ENCODE measurements at places on chromosomes 2 and 18.
A peak's percentile ranks its signal among the peaks of the same experiment; 100 is the strongest.

GRCh38 chr2:238561230-238561629 is 134.5 kb downstream of the ASB1 start:
- DNase-seq, result no peak

- no peak for DNase-seq
Observed at GRCh38 chr2:136538489-136538888, 226.9 kb upstream of the THSD7B start.

GRCh38 chr2:36444216-36444936 is 88.8 kb downstream of the CRIM1 start:
- no peak for DNase-seq

- DNase-seq, result no peak
Observed at GRCh38 chr2:10914272-10914693, 2.5 kb downstream of the KCNF1 start.

DNA sequence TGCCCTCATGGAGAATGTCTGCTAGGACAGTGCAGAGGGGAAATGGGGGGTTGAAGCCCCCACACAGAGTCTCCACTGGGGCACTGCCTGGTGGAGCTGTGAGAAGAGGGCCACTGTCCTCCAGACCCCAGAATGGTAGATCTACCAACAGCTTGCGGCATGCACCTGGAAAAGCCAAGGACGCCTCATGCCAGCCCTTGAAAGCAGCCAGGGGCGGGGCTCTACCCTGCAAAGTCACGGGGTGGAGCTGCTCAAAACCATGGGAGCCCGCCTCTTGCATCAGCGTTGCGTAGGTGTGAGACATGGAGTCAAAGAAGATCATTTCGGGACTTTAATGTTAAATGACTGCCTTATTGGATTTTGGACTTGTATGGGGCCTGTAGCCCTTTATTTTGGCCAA is 157.6 kb downstream of the DSEL start:
- DNase-seq, result no peak

DNA sequence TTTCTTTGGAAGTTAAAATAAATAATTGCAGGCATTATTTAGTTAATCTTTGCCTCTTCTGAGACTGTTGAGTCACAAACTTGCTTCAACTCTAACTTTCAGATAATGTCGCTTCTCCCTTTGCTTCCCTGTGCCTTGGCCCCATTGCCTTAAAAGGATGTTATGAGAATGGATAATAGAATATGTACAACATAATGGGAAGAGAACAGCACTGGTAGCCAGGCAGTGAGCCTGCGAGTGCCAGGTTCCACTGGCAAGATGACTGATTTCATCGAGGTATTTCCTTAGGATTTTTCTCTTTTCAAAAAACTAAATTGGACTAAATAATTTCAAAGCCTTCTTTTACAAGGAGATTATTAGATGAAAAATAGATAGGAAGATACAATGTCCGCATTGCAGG is 420.9 kb downstream of the TGIF1 start:
- no peak for DNase-seq

DNA sequence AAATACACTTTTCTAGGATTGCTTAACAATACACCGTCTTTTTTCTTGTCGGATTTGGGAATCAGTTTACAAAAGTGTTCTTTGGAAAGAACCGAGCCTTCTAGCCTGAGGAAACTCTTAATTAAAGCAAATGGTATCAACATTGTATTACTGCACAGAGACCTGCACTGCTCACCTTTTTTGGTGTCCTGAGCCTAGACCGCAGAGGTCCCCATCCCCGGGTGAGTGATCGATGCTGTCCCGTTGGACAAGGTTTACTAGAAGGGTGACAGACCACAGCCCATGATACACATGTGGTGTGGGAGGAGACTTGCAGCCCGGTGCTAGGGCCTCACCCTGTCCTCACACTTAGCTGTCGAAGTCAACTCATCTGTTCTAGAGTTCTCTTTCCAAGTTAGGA is 55.3 kb downstream of the TSHZ1 start:
- DNase-seq, result no peak

- no peak for DNase-seq
Observed at GRCh38 chr2:100640431-100641124, 77.8 kb downstream of the PDCL3 start.

GRCh38 chr18:10053861-10054260 is 140.0 kb downstream of the VAPA start:
- no peak for DNase-seq

- no peak for DNase-seq
Observed at GRCh38 chr2:205056151-205056561, 510.9 kb downstream of the PARD3B start.

DNA sequence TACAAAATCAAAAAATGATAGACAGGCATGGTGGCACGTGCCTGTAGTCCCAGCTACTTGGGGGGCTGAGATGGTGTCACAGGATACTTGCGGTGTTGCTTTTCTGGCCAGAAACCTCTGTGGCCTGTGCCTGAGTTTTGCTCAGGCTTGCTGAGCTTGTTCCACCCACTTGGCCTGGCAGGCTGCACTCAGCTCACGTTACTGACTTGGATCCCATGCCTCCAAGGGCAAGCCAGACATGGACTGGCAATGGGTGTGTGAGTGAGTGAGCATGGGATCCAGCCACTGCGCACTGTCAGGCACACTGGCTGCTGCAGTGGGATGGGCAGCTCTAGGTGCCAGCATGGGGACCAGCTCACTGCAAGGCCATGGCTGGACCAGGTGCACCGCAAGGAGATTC is 67.9 kb downstream of the NCAPH start:
- DNase-seq, result no peak

DNA sequence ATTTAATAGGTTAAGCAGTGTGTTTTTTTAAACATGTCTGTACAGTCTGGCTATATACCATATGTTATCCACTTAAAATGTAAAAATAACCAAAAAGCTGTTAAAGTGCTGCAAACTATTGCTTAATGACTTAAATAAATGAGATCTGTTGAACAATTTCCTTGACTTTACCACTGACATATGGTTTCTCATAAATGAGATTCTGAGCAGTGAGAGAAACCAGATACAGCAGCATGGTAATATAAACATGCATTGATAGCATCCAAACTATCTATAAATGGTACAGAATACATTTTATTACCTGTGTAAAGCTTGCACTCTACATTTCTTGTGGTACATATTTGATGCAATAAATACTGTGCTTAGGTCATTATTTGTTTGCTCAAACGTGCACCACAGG is 36.3 kb upstream of the TTC21B start:
- DNase-seq, result no peak

GRCh38 chr2:127093648-127094210 is 13.2 kb downstream of the BIN1 start:
- DNase-seq, result no peak

DNA sequence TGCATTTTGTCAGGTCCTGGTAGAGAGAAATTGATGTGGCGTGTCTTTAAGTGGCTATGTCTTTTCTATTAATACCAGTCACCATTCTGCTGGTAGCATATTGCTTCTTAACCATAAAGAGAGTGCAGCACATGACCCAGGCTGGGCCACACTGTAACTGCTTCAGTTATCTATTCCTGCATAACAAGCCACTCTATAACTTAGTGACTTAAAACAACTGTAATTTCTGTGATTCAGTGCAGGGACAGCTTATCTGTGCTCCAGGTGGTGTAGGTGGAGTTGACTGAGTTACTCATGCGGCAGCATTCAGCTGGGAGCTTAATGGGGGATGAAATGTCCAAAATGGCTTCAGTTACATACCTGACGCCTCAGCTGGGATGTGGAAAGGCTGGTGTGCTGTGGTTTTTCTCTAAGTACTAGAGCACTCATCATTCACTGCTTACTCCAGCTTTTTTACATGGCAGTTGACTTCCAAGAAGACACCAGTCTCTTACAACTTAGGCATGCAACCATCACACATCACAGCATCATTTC is 742.4 kb downstream of the SATB2 start:
- DNase-seq, result no peak

DNA sequence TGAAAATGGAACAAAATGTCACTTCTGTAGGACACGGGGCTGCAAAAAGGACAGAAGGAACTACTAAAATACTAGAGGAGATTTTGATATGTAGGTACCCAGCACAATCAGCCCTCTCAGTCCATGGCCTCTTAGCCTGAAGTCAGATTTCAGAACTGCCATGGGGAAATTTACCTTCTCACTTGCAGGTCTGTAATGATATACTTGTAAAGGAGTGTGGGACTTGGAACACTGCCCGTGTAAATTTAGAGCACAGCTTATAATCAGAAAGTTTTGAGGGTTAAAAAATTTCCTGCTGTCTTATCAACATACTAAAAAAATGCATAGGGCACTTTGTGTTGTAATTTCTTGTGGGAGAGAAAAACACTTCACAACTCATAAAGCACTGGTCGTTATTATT is 60.6 kb downstream of the ZEB2 start:
- DNase-seq, result no peak

GRCh38 chr18:10499230-10499629 is 26.6 kb upstream of the NAPG start:
- no peak for DNase-seq

DNA sequence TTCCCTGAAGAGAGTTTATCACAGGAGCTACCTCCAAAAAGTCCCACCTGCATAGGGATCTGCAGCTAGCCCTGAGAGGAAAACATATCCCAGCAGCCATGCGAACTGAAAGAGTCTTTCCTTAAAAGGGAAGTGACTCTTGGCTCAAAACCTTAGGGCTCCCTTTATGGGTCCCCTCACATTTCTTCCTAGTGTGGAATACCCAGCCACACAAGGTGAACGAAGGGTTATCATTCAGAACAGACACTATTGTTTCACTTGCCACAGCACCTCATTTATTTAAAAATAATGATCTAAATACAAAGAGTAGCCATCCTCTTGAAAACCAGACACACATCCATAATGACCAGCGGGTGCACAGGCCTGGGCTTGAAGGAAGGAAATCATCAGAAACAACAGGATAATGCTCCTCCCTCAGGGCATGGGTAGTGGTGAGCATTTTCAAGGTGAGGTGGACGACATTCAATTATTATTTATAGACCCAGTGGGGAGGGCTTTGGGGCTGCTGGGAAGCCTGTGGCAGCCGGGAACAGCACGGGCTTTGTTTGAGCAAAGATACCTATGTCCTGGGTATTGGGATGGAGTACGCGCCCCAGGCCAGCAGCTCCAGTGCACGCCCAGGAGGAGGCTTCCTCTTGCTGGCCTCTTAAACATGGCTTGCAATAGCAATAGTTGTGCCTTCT is 119.0 kb upstream of the ITGA6 start:
- DNase-seq, result no peak

DNA sequence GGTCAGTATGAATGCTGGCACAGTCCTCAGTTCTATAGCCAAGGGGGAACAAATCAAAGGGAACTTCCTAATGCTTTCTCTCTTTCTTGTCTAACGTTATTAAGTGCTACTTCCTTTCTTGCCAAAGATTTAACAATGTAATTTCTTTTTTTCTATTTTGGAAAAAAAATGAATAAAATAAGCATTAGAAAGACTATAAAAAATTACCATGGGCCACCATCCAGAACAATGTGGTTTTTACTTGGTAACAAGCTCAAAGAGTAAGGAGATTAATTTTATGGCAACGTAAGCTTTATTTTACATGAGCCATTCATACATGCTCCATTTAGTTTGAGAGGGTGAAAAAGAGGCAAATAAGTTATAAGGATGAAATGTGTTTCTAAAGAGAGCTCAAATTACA is 40.1 kb downstream of the SERPINE2 start:
- DNase-seq, result no peak

- peak; percentile 5 for DNase-seq
Observed at GRCh38 chr2:149885468-149885867, 297.9 kb upstream of the MMADHC start.
